Activated CD4-positive, alpha-beta T cell treated with anti-CD3 and anti-CD28 coated beads, Interleukin-2, amount 50 U/mL, for 16 hours (primary cell): ENCODE measurements at places on chromosomes 2 and 18.

- DNase-seq: no peak
These were observed 89.9 kb downstream of the SOX11 start for GRCh38 chr2:5782103-5782502.

- DNase-seq: no peak
These were observed 83.3 kb downstream of the PDE11A start for GRCh38 chr2:177989029-177989885.

DNA sequence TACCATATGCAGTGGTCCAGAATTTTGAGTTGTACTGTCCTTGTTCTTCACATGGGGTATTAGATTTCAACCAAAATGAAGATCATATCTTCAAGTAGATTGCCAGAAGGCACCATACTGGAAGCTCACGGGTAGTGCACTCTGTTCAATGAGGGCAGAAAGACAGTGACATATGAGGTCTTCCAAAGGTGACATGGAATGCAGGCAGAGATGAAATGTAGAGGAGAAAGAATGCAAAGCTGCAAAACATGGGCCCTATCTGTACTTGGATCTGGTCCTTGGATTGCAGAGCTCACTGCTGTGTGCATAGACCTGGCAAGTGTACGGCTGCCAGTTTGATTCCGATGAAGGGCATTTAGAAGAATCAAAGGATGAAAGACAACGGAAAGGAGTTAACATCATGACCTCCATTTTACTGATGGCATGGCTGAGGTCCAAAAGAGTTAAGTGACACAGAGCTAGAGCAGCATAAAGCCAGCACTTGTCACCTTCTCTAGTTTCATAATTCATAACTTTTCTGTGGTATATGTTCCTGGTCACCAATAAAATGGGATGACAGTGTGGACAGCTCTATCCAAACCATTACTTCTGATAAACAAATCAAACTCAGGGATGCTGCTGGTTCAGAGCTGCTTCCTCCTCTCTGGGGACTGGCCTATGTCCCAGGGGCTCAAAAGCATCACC is 64.7 kb downstream of the BCL2 start:
- DNase-seq: no peak

- no peak for DNase-seq
These were observed 71.9 kb downstream of the CHRNA1 start for GRCh38 chr2:174692256-174692919.

GRCh38 chr2:196535742-196536141 is 103.8 kb upstream of the CCDC150 start:
- DNase-seq: no peak

GRCh38 chr18:370751-371608 is 103.1 kb upstream of the THOC1 start:
- DNase-seq: no peak

- DNase-seq: peak; percentile 86
These were observed 1.2 kb downstream of the CFLAR start for GRCh38 chr2:201116959-201117734.
